ENCODE measurements at places on chromosomes 13 and 19.
A peak's percentile ranks its signal among the peaks of the same experiment; 100 is the strongest.

DNA sequence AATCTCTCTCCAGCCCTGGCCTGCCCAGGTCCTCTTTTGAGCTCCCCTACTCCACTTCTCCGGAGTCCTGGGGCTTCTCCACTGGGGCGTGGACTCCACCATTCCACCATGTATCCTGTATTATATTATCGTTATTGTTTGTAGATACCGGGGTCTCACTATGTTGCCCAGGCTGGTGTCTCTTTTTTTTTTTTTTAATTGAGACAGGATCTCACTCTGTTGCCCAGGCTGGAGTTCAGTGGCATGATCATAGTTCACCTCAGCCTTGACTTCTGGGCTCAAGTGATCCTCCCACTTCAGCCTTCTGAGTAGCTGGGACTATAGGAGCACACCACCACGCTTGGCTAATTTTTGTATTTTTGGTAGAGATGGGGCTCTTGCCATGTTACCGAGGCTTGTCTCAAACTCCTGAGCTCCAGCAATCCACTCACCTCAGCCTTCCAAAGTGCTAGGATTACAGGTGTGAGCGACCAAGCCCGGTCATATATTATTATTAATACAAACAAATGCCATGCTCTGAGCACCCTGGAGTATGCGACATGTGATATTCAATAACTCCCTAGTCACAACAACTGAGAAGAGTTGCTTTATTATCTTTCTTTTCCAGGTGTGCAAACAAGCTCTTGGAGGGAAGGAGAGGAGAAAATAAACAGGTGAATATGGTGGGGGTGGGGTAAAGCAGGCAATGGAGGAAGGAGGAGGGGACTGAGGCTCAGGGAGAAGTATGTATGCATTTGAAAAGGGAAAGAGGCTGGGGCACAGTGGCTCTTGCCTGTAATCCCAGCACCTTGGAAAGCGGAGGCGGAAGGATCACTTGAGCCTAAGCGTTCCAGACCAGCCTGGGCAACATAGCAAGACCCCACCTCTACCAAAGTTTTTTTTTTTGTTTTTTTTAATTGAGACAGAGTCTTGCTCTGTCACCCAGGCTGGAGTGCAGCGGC lies 2.8 kb upstream of the CERS4 start:
- no peak for DNase-seq

GRCh38 chr19:29366757-29367156 lies 153.8 kb upstream of the UQCRFS1 start:
- DNase-seq: no peak

DNA sequence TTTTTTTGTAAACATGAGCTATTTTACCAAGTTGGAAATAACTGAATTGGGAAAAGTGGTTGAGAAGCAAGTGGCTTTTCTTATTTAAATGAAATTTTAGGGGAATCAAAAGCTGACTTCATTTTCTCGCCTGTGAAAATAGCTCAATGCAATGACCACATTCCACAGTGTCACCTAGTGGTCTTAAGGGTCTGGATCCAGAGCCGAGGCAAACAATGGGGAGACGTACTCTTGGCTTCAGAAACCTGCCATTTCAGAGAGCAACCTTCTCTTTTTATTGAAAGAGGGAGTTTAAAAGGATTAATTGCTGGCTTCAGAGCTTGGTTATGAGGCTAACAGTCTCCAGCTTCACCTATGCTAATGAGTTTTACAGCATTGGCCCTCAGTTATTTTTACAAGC lies 39.7 kb upstream of the RXFP2 start:
- no peak for DNase-seq

DNA sequence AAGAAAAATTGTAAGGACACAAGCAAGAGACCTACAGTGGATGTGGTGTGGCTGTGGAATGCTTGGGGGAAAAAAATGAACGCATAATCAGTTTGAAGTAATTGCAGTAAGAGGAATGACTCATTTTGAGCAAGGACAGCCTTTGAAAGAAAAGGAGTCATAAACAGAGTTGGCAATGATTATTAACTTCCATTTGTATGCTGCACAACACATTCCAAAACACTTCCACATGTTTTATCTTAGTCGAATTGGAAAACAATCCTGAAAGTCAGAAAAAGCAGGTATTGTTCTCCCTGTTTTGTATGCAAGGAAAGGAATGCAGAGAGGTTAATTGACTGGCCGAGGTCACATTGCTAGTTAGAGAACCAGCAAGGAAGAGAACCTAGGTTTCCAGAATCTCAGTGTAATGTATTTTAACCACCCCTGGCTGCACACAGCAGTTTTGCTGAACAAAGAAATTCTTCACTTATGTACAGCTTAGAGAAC lies 630.0 kb upstream of the MIR17HG start:
- peak; percentile 10 for DNase-seq

GRCh38 chr19:53212703-53213320 lies 19.7 kb upstream of the ZNF665 start:
- no peak for DNase-seq

- peak; percentile 25 for DNase-seq
Measured at GRCh38 chr19:4456476-4456842, 1.1 kb downstream of the UBXN6 start.

DNA sequence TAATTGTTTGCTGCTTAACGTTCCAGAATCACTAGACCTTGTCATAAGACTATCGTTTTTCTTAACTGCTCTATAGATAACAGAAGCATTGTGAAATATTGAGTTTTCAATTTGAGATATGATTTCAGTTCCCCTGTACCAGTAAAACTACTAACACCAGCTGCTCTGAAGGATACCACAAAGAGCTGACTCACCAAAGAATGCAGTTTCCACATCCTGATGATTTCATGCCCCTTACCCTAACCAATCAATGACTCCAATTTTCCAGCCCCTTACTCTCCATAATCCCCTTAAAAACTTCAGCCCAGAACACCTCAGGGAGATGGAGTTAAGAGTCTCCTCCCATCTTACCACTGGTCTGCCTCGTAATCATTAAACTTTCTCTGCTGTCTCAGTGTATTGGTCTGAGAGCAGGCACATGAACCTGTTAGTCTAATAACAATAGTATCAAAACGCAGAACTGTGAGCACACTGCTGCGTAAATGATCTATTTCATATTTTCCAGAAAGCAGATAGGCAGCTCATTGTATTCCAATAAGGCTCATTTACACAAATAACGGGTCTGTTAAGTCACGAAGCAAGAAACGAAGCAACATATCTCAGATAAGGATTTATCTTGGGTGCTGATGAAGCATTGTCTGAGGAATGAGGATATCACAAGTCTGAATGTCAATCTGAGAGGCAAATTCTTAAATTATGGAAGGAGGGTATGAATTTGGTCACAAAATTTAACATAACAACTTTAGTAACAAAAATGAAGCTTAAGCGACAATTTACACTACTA lies 14.1 kb upstream of the CCNA1 start:
- no peak for DNase-seq

DNA sequence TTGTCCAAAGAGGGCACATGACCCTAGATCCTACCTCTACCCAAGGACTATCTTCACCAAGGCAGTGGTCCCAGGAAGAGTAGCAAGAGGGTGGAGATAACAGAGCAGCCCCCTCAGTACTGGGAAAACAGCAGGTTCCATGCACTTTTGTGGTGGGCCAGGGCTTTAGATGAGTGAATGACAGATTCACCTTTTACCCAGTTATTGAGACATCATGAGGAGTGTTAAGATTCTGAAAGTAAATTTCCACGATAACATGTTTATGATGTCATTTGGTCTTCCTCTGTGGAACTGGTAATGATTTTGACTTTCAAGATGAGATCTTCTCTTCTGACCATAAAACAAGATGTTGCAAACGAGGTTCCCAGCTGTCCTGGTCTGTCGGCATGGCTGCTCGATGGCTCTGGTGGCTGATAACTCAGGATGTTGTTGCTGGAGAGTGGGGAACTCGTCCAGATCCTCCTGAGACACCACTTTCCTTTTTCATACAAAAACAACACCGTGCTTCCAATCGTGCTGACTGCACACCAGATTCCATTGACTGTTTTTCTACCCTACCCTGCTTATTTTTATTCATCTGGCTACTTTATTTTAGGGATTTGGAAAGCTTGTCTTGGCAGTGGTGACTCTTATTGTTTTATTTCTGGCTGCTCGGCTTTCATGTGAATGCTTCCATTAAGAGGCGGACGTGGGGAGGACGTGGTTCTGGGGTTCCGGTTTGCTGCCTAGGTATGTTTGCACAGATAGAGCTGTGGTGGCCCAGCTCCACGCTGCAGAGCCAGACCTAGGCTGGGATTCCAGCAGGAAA lies 88.5 kb downstream of the LRCH1 start:
- DNase-seq: no peak

DNA sequence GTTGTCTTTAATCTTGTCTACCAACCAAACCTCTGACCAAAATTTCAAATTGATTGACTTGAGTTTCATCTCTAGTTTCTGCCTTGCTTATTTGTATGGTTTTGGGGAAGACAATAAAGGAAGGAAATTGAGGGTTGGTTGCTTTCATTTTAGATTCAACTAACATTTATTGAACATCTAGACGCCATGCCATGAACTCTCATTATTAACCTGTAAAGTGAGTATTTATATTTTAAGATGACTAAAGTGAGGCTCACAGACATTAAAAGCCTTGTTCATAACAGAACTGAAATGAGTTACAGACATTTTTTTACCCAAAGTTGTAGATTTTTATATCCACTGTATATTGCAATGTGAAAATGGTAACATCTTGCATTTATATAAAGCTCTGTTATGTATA lies 239.3 kb downstream of the LMO7 start:
- no peak for DNase-seq

GRCh38 chr19:12202250-12202649 lies 39.4 kb downstream of the ZNF136 start:
- no peak for DNase-seq

- DNase-seq: peak; percentile 51
Measured at GRCh38 chr19:28242317-28242927, 970.5 kb downstream of the UQCRFS1 start.

DNA sequence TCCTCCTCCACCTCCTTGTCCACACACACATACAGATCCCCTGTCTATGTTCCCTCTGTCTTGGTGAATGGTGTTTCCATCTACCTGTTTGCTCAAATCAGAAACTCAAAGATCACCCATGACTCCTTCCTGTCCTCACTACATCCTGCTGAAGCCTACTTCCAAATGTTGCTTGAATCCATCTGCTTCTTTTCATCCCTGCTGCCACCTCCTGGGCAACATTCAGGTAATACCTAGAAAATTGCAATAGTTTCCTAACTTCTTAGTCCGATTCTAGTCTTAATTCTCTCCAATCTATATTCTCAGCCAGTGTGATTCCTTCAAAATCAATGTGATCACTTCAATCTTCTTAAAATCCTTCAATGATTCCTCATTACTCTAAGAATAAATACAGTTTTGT lies 155.5 kb upstream of the STARD13 start:
- no peak for DNase-seq

GRCh38 chr19:35990156-35990555 lies 4.8 kb upstream of the SDHAF1 start:
- DNase-seq: no peak

DNA sequence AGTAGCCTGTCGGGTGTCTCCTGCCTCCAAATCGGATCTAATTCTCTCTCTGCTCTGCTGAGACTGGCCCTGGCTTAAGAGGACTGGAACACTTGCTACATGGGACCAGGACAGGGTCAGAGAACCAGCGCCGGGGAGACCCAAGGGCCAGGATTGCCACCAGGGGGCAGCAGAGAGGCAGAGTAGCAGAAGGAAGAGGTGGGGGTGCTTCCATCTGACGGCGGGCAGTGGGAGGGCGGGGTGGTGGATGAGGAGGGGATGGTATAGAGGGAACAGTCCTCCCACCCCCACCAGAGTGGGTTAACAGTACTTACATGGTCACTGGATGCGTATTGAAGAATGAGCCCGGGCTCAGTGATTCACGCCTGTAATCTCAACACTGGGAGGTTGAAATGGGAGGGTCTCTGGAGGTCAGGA lies 11.9 kb downstream of the SELENOW start:
- peak; percentile 65 for DNase-seq

DNA sequence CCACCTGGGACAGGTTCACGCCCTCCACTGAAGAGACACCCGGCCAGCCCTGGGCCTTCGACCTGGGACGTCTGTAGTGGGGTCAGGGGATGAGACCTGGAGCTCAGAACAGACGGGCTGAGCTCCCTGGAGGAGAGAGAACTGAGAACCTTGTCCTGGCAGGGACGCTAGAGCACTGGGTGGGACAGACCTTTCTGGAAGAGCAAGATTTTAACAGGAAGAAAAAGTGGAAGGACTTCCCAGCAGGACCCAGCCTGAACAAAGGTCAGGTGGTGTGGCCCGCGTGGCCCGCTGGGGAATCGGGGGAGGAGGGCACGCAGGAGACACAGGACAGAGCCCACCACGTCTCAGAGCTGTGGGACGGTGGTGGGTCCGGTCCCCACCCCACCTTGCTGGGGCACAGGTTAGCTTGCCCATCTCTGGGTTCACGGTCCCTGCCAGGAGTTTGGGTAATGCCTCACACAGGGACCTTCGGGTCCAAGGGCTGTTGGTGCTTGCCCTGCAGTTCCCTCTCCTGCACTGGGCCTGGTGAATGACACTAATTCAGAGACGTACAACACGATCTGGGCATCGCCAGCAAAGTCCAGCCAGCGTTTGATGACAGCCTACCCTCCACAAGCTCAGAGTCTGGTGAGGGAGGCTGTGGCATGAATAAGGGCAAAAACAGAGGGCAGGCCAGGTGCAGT lies 1.2 kb upstream of the EFNA2 start:
- DNase-seq: no peak

DNA sequence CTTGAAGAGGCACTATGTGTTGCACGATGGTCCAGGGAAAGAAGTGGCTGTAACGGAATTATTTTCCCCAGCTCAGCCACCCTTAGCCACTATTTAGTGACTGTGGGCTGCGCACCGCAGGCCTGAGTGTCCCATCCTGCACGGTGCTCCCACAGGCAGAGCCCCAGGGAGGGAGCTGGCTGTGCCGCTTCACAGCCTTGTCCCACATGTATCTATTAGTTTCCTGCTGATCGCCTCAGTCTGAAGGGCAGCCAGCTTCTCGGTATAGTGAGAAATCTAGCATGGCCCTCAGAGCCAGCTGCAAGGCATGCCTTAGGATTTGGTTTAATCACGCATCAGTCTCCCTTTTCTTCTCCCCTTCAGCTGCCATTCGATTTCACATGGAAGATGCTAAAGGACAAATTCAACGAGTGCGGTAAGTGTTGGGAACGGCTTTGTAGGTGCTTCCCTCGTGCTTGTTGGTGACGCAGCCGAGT lies 15.7 kb downstream of the PRAM1 start:
- no peak for DNase-seq

DNA sequence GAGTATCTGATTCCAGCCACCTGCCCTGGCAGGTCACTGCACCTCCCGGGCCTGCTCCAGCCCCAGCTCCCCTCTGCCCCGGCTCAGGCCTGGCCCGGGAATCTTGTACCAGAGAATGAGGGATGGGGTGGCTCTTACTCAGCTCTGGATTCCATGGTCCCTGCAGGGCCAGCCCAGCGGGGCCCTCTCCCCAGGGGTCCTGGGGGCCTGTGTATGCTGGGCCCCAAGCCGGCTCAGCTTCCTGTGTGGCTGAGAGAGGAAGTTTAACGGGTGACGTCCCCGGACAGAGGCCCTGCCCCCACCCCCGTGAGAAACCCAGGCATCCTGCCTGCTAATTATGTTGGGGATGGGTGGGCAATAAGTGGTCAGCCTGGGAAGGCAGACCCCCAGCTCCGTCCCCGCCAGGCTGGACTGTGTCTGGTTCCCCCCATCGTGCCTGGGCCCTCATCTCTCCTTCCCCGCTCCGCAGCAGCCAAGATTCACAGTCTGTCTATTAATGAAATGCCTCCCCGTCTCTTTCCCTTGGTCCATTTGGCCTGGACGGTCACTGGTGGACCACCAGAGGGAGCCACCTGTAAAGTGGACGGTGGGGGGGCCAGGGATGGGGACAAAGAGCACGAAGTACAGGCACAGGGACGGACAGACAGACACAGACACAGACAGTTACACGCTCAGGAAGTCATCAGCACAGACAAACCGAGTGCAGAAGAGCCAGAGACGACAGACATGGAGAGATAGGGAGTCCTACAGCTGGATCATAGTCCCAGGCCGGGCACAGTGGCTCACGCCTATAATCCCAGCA lies at the start of gene DENND1C:
TSS of gene DENND1C (minus strand) at position 247 of the 802 bp plus-strand sequence. CDS start at position 155, 92 bp downstream.
- peak; percentile 57 for DNase-seq

Data from pons (tissue), 1 donor.